ENCODE measurements at places on chromosomes 4 and X.

GRCh38 chr4:1795299-1796195 lies 2.5 kb downstream of the FGFR3 start:
- no peak for DNase-seq

DNA sequence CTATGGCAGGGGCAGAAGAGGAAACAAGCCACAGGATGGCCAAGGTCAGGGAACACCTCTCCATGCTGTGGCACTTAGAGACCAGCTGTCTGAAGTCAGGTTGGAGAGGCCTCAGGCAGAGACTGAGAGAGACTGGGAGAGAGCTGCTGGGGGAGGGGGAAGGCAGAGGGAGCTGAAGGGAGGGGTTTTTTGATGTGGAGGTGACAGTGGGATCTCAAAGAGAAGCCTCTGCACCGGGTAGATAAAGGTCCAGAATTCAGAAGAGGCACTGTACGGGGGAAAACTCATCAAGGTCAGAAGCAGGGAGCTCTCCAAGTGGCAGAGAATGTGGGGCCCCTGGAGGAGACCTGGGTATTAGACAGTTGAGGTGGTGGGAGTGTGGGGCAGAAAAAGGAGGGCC lies 41.6 kb upstream of the HMGB3 start:
- no peak for DNase-seq

- no peak for DNase-seq
Measured at GRCh38 chr4:98539299-98539698, 119.1 kb downstream of the TSPAN5 start.

- DNase-seq: no peak
Measured at GRCh38 chr4:151025759-151026158, 10.7 kb upstream of the LRBA start.

GRCh38 chr4:158314756-158315487 lies 104.6 kb downstream of the TMEM144 start:
- DNase-seq: no peak

DNA sequence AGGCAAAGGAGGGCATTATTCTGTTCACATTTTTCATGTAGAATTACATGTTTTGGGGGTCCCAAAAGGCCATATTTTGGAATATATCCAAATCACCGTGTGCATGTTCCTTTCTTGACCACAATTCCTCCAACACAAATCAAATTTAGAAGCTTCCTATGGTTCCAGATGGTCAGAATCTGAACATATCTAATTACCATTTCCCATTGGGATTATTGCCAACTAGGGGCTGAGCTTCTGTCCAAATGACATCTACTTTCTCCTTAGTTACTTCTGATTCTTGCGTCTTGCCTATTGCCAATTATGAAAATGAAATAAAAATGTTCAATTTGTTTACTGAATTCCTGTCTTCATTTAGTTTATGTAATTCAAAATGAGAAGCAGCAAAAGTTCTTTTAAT lies 163.7 kb downstream of the CPE start:
- no peak for DNase-seq

- DNase-seq: no peak
Measured at GRCh38 chr4:155220025-155220424, 11.6 kb downstream of the NPY2R start.

- no peak for DNase-seq
Measured at GRCh38 chr4:184382189-184382846, 92.0 kb downstream of the IRF2 start.

DNA sequence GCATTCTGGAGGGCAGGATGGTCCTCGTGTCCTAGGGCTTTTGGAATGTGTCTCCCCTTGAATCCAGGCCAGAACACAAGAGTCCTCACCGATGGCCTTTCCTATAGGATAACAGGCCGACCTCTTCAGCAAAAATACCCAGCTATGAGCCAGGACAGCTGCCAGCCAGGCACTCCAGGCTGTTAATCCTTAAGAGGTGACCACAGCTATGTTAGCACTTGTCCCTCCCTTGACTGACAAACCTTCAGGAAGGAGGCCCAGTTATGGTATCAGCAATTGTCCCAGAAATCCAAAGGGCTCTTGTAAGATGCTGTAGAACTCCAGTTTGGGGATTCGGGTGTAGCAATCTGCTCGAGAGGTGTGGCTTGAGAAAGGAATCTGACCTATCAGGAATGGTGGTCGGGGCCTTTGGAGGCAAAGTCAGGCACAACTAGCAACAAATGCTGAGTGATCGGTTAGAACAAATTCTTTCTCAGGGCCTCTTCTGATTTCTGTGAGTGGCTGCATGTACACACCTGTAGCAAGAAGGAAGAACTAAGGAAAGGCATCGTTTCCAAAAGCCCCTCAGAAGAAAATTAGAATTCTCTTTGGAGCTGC lies 54.6 kb downstream of the PTCHD1 start:
- no peak for DNase-seq

- no peak for DNase-seq
Measured at GRCh38 chr4:7823416-7823824, 116.2 kb downstream of the AFAP1 start.

- no peak for DNase-seq
Measured at GRCh38 chr4:154559494-154560418, 3.1 kb upstream of the FGB start.

DNA sequence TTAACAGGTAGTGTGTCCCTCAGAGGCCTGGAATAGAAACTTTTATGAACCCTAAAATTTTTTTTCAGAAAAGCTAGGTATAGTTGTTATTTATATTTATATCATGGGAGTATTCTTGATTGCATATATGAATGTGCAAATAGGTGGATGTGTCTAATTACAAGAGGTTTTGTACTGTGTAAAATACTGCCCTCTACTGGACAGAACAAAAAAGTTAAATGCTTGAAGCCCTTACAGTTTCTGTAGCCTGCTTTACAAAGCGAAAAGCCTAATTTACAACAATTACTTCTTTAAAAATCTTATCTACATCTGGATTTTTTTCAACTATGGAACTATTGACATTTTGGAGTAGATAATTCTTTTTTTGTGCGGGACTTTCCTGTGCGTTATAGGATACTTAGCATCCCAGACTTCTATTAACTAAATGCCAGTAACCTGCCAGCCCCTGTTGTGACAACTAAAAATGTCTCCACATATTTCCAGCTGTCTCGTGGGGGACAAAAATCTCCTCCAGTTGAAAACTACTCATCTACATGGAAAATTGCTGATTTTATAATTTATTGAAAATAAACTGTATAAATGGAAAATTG lies 35.1 kb downstream of the ENPEP start:
- no peak for DNase-seq

DNA sequence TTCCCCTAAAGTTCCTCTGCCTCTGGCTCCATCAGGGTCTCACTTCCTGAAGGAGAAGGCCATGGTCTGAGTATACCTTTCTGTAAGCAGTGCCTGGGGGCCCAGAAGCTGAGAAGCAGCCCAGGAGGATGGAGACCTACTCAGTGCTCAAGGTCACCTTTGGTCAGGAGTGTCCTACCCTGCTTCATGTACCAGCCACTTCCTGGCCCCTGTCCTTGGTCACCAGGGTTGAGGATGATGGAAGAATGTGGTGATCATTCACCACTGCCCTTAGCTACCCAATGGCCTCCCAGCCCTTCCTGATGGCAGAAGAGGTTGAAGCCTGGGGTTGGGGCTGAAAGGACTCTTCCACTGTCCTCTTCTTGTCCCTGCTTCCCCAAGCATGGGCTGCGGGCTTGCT lies 9.0 kb upstream of the MFAP3L start:
- no peak for DNase-seq

- no peak for DNase-seq
Measured at GRCh38 chr4:102799816-102800215, 27.5 kb downstream of the UBE2D3 start.

All from esophagus squamous epithelium (tissue), 5 donors.